Smooth muscle cell of bladder (primary cell): ENCODE measurements at places on chromosomes 2 and 18. TPM values are rescaled to one million over a fixed set of nuclear protein-coding genes. Genes with fewer than 3 reads are reported as not detected.

The CXCR2 gene
- not detected in 2 replicates for total RNA-seq

The COLEC11 gene
- total RNA-seq: 0.57 and 1.4 TPM in 2 replicates

The IL1RN gene
- total RNA-seq: 0.09 and 0.71 TPM in 2 replicates

The TBC1D8 gene
- total RNA-seq: 17.2 and 18.9 TPM in 2 replicates

The KIAA2012 gene
- under 0.01 and 0.28 TPM in 2 replicates for total RNA-seq

The STON1 gene
- 27.3 and 48.2 TPM in 2 replicates for total RNA-seq

The YES1 gene
- 55.2 and 68.6 TPM in 2 replicates for total RNA-seq

The ZEB2 gene
- total RNA-seq: 39.4 and 41.1 TPM in 2 replicates

The SPRED2 gene
- 5.5 and 6.0 TPM in 2 replicates for total RNA-seq

The DBI gene
- total RNA-seq: 107 and 150 TPM in 2 replicates

The CDH19 gene
- not detected in 2 replicates for total RNA-seq

The STK16 gene
- 24.2 and 30.7 TPM in 2 replicates for total RNA-seq

The TWIST2 gene
- 45.2 and 60.6 TPM in 2 replicates for total RNA-seq

The KCNG2 gene
- total RNA-seq: 1.3 and 4.7 TPM in 2 replicates

The EML6 gene
- 1.8 and 5.5 TPM in 2 replicates for total RNA-seq

The NEU2 gene
- not detected in 2 replicates for total RNA-seq

The SERPINB13 gene
- total RNA-seq: not detected in 2 replicates

The TLX2 gene
- not detected in 2 replicates for total RNA-seq

The AFF3 gene
- total RNA-seq: 0.28 and 0.71 TPM in 2 replicates

The FIGN gene
- 0.43 and 0.65 TPM in 2 replicates for total RNA-seq

The KYNU gene
- 9.5 and 66.7 TPM in 2 replicates for total RNA-seq

The MARCO gene
- not detected in 2 replicates for total RNA-seq

The MDH1 gene
- 185 TPM in 2 replicates for total RNA-seq

The TSPYL6 gene
- not detected in 2 replicates for total RNA-seq

The ABCB11 gene
- total RNA-seq: not detected in 2 replicates

The HNMT gene
- 84.5 and 172 TPM in 2 replicates for total RNA-seq

The APCDD1 gene
- 0.09 and 1.1 TPM in 2 replicates for total RNA-seq

The CD28 gene
- under 0.01 TPM in 1 of 2 replicates, not detected in the other for total RNA-seq

The OSBPL6 gene
- 1.1 and 1.4 TPM in 2 replicates for total RNA-seq

The C2orf76 gene
- total RNA-seq: 12.2 and 14.6 TPM in 2 replicates
